Astrocyte of the spinal cord (primary cell): ENCODE measurements at places on chromosomes 7 and 10.
A peak's percentile ranks its signal among the peaks of the same experiment; 100 is the strongest.

DNA sequence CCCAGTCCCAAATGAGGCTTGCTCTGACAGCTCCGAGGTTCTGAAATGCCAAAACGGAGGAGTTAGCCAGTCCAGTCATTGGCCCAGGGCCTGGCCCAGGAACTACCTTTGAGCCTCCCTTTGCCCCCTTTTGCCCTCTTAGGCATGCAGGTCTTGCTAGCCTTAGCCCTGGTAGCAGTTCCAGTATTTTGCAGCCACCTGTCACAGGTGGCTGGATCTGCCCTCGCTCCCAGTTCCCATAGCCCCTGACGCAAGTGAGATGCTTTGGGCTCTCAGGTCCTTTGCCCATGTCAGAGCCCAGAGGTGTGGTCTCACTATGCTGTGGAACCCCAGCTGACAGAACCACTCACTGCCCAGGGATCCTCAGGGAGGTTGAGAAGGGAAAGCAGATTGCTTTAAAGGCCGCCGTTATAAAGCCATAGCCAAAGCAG lies 42.0 kb downstream of the GPRIN2 start:
- no peak for DNase-seq

DNA sequence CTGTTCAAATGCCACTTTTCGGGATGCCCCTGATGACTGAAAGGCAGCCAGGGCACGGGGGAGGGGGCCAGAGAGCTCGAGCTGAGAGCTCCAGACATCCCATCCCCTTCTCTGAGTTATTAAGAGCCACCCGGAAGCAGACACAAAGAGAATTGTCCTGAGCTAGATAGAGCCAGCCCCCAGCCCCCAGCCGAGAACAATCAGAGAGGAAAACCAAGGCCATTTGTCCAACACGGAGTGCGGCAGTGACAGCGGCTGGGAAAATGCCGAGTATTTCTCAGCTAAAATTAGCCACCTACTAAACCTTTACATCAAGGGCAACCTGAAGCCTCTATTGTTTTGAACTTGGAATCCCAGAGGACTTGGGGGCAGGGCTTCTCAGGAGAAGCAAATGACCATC lies 51.0 kb downstream of the UNC5B start:
- DNase-seq, result no peak

- no peak for DNase-seq
Measured at GRCh38 chr7:33719059-33719581, 186.2 kb upstream of the BMPER start.

GRCh38 chr10:43417950-43418768 lies 9.2 kb upstream of the HNRNPF start:
- no peak for DNase-seq

DNA sequence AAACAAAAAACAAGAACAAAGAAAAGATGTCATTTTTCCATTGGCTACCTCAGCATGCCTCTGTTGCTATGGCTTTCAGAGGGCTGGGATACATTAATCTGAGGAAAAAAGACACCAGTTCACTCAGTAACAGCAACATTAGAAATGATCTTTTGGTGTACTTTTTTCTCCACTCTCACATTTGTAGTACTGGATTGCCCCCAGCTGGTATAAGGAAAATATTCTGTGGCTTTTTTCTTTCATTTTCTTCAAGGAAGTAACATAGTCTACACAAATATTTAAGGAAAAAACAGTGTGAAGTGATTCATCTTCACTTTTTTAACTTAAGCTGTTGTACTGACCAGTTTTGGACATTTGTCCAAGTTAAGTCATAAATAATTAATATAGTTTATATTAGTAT lies 482.3 kb downstream of the SORCS1 start:
- peak; percentile 1 for DNase-seq

DNA sequence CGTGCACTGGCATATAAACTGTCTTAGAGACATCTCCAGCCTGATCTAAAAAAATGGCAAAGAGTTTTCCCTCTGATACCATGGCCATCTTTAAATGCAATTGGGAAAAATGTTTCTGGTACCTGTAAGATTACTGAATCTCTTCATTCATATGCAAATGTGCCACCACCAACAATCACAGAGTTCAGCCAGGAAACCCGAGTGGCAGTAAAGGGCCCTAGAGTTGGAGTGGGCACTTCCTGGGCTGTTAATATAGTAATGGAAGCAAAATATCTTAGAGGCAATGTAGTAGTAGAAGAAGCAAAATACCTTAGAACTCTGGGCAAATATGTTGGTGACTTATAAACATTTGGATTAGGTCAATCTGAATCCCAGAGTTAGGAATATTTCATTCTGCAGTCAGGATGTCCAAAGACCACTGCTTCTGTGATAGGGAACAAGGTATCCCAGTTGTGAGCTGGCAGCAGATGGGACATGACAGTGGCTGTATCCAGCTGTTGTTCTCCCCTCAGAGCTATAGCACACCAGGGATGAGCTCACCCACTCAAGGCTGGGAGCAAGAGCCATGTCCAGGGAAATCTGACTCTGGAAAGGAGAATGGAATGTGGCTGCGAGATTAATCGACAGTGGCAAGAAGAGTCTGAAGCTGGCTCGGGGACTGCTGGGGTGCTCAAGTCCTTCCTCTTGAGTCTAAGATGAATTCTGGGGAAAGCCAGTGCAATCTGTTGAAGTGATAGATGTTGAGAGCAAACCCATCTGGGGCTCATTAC lies 332.1 kb downstream of the PHTF2 start:
- DNase-seq, result no peak

- DNase-seq, result no peak
Measured at GRCh38 chr7:19312416-19312815, 167.2 kb upstream of the FERD3L start.
